Thyroid gland (tissue), 4 donors: ENCODE measurements at places on chromosomes 5 and 9.

GRCh38 chr5:56585461-56585860 lies 229.9 kb upstream of the MAP3K1 start:
- DNase-seq = no peak

- no peak for DNase-seq
Observed at GRCh38 chr5:176816043-176816745, 5.8 kb downstream of the UNC5A start.

GRCh38 chr9:123350590-123351310 lies 5.2 kb upstream of the CRB2 start:
- peak; percentile 97 for DNase-seq

DNA sequence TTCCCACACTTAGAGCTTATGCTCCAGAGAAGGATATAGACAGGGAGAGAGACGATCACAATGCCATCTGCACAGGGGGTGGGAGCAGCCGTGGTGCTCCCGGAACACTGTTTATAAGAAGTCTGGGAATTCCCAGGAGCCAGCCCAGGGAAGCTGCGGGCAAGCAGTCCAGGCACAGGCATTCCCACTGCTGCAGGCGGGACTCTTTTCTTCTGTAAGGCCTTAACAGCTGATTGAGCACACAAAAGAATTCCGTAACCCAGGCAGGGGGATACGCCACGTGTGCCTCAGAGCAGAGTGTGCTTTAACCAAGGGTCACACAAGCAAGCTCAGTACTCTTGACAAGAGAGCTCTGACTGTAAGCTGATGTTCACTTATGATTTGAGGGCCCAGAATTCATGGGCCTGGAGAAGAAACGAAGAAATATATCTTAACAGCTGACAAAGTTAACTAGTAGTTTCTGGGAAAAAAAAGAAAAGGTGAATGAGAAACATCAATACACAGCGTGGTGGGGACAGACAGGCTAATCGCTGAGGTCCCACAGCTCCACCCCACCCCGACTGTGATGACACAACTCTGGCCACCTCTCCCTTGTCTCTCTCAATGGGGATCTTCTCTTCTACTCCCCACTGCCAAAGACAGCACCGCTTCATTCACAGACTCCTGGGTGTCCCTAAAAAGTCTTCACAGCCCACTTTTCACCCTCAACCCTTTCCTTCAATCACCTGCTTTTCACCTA lies 85.9 kb upstream of the SIMC1 start:
- peak; percentile 17 for DNase-seq

GRCh38 chr5:14528926-14529325 lies 52.7 kb upstream of the OTULINL start:
- no peak for DNase-seq
